ENCODE measurements at places on chromosomes 2 and 18.

- no peak for DNase-seq
These were observed 3.5 kb downstream of the DNPEP start for GRCh38 chr2:219384083-219384713.

DNA sequence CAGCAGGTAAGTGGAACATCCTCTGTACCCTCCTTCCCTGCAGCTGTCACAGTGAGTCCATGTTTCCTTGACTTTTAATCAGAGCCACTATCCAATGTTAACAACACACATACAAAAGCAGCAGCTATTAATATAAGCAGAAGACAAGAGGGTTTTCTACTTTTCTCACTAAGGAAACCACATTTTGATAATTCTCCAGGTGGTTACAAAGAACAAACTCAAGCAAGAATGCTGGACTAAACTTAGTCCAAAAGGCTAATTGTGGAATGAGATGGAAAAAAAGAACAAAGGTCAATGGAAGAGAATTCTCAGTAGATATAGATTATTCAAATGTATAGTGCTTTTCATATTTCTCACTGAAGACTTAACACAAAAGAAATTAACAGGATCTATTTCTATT is 176.9 kb upstream of the SLC39A10 start:
- no peak for DNase-seq

- no peak for DNase-seq
These were observed 404.4 kb upstream of the SYT4 start for GRCh38 chr18:43681661-43682060.

DNA sequence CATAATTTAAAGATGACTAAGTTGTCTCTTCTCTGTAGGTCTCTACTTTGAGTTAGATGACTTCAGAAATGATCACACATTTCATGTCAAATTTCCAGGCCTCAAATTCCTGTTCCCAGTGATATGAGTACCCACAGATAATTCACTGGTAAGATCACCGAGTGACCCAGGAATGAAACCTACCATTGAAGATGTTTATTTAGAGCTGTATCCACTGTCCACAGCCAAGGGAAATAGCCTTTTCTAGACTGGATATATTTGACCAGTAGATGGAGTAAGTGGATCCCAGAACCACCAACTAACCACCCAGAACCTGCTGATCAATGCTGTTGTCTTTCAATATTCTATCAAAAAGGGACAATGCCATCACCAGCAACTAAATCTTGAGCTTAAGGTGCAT is 238.8 kb downstream of the SLC8A1 start:
- DNase-seq = no peak

GRCh38 chr2:79025421-79025820 is at the start of gene REG3G:
TSS of gene REG3G (plus strand) at chr2:79025702. CDS start at chr2:79026094, 392 bp downstream.
- DNase-seq = no peak

GRCh38 chr2:222805591-222806304 is 55.1 kb upstream of the ACSL3 start:
- DNase-seq = no peak

DNA sequence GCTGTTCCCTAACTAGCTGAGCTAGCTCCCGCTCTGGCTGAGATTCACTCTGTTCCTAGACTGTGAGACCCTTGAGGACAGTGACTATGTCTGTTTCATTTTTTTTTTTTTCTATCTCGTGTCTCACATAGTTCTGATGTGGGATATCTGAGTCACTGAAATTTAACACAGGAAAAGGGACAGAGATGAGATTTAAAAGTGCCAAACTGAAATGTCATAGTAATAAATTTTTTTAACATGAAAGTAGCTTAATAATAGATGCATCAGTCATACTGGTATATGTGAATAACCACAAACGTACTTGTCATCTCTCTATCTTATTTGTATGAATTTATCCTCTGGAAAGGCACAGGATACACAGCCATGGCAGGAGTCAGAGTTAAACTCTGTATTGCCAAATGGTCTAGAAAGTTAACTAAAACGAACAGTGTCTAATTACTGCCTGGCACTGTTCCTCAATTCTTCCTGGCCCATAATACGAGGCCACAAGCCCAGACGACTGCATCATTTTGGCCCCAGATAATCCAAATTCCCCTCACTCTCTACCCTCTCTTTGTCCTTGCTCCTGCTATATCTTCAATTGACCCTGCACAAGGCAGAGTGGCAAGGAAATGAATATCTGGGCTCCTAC is 87.5 kb downstream of the SATB2 start:
- DNase-seq = no peak

GRCh38 chr2:262117-262516 is 1.7 kb downstream of the SH3YL1 start:
- no peak for DNase-seq

GRCh38 chr2:129347486-129348217 is 631.8 kb upstream of the RAB6C start:
- no peak for DNase-seq

GRCh38 chr2:231648579-231649174 is 56.0 kb downstream of the TEX44 start:
- peak; percentile 73 for DNase-seq

DNA sequence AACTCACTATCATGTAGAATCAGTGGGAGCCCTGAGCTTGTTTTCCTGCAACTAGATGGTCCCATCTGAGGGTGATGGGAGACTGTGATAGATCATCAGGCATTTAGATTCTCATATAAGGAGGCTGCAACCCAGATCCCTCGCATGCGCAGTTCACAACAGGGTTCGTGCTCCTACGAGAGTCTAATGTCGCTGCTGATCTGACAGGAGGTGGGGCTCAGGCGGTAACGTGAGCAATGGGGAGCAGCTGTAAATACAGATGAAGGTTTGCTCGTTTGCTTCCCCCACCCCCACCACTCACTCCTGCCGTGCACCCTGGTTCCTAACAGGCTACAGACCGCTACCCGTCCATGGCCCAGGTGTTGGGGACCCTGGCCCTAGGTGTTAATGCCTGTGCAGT is 113.6 kb downstream of the RNF144A start:
- no peak for DNase-seq

DNA sequence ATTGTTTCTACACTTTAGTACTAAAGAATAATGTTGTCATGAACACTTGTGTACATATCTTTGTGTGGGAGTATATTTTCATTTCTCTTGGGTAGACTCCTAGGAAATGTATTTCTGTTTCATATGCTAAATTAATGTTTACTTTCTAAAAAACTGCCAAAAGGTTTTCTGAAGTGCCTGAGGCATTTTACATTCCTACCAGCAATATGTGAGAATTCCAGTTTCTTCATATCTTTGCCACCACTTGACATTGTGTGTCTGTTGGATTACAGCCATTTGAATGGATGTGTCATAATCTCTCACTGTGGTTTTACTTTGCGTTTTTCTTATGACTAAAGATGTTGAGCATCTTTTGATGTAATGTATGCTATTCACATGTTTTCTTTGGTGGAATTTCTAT is 428.2 kb upstream of the KCNH7 start:
- DNase-seq = peak; percentile 50

DNA sequence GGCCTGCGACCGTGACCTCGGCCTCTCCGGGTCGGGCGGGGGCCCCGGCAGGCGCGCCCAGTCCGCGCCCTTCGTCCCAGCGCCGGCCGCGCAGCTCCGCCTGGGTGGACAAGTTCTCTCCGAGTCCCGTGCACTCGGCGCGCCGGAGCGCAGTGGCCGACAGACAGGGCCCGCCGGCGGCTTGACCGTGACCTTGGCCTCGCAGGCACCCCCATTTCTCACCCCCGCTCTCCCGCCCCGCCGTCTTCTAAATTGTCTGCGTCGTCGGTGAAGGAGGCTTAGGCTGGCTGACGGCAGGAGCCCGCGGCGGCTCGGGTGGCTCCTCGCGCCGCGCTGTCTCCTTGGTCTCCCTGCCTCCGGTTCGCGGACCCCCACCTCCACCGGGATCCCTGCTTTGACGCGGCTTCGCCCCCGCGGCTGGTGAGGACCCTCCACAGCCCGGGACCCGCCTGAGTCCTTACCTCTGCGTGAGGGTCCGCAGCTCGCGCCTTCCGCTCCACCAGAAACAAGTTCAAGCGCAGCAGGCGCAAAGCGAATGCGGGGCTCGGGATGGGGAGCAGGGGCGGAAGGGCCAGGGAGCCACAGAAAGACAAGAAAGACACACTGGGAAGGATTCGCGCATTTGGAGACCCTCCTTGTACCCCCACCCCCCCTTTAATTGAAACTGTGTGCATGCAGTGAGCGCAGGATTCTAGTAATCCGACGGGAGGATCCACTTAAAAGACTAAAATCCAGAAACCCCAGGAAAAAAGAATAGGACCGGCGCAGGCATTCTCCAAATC is 4.0 kb downstream of the PTGR3 start:
- DNase-seq = no peak

- no peak for DNase-seq
These were observed 133.9 kb downstream of the ZNF532 start for GRCh38 chr18:58998401-58999203.

GRCh38 chr2:16565481-16565880 is 100.2 kb downstream of the CYRIA start:
- DNase-seq = no peak

GRCh38 chr2:8125741-8126711 is 555.8 kb upstream of the ID2 start:
- no peak for DNase-seq

- DNase-seq = no peak
These were observed 211.5 kb upstream of the RAB6C start for GRCh38 chr2:129768036-129768386.

DNA sequence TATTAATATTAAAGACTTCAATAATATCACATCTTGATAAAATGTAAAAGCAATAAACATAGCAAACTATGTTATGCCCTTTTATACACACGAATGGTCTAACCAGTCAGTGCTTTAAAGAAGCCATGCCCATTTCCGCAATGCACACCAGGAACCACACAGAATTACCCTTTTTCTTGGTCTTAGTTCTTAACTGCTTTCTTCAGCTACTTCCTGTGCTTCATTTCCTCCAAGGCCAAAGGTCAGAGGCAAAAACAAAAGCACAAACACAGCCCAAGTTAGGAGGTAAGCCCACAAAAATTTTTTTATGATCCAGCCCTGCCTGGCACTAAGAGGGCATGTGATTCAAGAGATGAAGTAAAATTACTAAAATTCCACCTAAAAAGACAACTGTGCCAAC is 267.2 kb downstream of the FBXO15 start:
- DNase-seq = no peak

DNA sequence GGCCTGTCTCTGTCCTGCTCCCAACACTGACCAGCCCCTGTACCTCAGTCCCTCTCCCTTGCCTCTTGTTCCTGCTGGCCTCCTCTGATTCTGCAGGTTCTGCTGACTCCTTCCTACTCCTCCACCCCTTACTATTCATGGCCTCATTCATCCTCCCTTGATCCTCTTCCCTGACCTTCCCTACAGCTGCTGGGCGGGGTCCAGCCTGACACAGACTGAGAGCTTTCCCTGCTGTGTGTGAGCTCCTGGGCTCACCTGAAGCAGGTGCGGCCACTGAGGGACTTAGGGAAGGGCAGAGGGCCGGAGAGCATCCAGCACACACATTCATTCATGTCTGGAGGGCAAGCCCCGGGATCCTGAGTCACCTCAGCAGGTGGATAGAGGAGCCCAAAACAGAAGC is 185.6 kb downstream of the CTIF start:
- DNase-seq = no peak

- DNase-seq = no peak
These were observed 22.2 kb upstream of the NAB1 start for GRCh38 chr2:190626641-190627210.

GRCh38 chr2:229051798-229052197 is 219.3 kb downstream of the PID1 start:
- no peak for DNase-seq

- no peak for DNase-seq
These were observed 165.0 kb upstream of the ZNF521 start for GRCh38 chr18:25516747-25517498.

- DNase-seq = no peak
These were observed 366.9 kb upstream of the GALNT5 start for GRCh38 chr2:156890529-156891148.

- no peak for DNase-seq
These were observed 89.2 kb downstream of the DTNA start for GRCh38 chr18:34799291-34799690.

GRCh38 chr2:156585457-156585856 is 149.3 kb downstream of the GPD2 start:
- no peak for DNase-seq

- no peak for DNase-seq
These were observed 383.1 kb upstream of the ID2 start for GRCh38 chr2:8298783-8299182.

DNA sequence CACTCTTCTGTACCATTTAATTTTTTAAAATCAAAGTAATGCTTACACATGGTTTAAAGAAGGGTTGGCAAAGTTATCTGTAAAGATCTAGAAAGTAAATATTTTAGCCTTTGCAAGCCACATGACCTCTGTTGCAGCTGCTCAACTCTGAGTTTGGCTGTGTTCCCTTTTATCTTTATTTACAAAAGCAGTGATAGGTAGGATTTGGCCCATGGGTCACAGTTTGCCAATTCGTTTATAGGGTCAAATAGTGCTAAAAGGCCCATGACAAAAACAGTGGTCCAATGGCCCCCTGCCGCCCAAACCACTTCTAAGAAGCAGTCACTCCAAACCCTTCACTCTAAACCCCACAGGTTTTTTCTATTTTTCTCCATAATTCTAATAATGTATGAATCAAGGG is 124.8 kb downstream of the PARD3B start:
- no peak for DNase-seq

- DNase-seq = no peak
These were observed 60.3 kb upstream of the LYPD6B start for GRCh38 chr2:148978026-148978685.

DNA sequence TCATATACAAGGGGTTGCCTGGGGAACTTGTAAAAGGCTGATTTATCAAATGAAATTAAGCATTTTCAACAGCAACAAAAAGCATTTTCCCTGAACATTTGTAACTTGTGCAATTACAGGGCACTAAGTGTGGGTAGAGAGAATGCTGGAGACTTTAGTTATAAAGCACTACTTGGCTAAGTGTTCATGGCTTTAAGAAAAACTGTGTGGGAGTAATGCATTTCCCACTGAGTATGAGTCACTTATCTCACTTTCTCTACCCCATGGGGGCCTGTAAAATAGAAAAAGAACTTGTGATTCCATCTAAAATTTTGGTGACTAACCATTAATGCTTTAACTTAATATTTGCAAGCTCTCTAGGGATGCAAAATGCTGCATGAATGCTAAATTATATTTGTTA is 193.4 kb downstream of the CCDC102B start:
- no peak for DNase-seq

- DNase-seq = no peak
These were observed 203.1 kb downstream of the SOX11 start for GRCh38 chr2:5895284-5895683.

GRCh38 chr18:79537758-79538157 is 141.8 kb upstream of the CTDP1 start:
- no peak for DNase-seq

GRCh38 chr2:231807020-231807419 is 20.8 kb downstream of the COPS7B start:
- DNase-seq = no peak

DNA sequence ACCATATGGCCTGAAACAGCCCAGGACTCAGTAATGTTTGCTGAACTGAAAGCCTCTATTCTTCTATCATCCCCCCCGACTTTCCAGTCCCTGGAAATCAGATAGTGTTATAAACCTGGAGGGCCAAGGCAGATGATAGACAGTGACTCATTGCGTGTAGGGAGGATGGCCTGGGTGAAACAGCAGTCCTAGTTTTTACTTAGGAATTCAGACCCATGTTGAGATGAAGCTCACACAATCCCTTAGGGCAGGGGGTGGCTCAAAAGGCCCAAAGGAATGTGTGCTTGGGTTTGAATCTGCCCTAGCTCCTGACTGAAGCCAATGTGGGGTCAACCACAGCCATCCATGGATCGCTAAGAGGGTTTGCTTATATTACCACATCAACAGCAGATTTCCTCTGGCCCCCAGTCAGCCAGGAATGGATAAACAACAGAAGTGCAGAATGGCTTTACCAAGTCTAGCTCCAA is 43.9 kb upstream of the STPG4 start:
- DNase-seq = peak; percentile 57

- no peak for DNase-seq
These were observed 47.9 kb downstream of the EFR3B start for GRCh38 chr2:25089605-25090315.

Data from Caki2 (cell line).